ENCODE measurements at places on chromosomes 2 and 18.

- no peak for DNase-seq
These were observed 158.4 kb downstream of the SP3 start for GRCh38 chr2:173806761-173807160.

DNA sequence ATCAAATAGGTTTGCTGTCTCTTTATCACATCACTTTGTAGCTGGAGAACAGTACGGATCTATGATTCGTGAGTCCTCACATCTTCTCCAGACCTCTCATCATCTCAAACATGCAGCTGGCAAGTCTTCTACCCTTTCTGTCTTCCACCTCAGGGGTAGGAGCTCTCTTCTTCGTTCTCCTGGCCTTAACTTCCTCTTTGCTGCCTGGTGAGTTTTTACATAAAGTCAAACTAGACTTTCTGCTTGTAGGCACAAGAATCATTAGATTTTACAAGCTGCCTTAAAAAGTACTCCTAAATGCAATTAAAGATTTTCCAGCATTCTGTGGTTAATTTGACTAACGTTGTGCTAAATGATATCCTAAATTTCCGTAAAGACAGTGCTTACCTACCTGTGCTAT lies 43.7 kb upstream of the TANK start:
- DNase-seq = no peak

- no peak for DNase-seq
These were observed 73.0 kb upstream of the EPB41L5 start for GRCh38 chr2:119939915-119940314.

DNA sequence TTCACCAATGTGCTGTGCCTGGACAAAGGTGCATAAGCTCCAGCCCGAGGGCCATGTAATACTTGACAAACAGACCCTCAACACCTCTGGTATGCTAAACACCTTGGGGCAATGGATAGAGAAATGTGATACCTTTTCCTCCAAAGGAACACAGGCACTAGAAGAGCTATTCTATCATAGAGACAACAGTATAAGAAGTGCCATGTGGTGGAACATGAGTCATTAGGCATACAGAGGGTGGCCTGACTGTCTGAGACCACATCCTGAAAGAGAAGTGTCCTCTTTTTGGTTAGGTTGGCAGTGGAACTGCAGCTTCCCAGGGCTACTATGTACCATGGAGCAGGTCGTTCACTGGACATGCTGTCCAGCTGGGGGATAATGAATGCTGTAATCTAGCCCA lies 153.9 kb downstream of the INSIG2 start:
- DNase-seq = no peak

DNA sequence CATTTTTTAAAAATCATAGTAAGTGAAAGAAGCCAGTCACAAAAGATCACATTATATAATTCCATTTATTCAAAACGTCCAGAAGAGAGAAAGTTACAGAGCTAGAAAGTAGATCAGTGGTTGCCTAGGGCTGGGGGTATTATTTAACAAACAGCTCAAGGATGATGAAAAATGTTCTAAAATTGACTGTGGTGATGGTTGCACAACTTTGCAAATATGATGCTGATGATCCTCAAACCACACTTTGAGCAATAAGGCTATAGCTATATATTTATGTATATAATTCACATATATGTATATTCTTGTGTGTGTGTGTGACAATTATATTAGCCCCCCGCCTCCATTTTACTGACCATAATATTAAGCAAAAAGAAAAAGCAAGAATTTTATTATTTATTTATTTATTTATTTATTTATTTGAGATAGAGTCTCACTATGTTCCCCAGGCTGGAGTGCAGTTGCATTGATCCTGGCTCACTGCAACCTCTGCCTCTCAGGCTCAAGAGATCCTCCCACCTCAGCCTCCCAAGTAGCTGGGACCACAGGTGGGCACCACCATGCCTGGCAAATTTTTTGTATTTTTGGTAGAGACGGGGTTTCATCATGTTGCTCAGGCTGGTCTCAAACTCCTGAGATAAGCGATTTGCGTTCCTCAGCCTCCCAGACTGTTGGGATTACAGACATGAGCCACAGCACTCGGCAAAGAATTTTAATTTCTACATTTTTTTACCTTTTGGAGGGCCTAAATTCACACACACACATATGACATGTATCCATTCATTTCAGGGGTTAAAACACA lies 1.9 kb downstream of the WDR12 start:
- peak; percentile 47 for DNase-seq

DNA sequence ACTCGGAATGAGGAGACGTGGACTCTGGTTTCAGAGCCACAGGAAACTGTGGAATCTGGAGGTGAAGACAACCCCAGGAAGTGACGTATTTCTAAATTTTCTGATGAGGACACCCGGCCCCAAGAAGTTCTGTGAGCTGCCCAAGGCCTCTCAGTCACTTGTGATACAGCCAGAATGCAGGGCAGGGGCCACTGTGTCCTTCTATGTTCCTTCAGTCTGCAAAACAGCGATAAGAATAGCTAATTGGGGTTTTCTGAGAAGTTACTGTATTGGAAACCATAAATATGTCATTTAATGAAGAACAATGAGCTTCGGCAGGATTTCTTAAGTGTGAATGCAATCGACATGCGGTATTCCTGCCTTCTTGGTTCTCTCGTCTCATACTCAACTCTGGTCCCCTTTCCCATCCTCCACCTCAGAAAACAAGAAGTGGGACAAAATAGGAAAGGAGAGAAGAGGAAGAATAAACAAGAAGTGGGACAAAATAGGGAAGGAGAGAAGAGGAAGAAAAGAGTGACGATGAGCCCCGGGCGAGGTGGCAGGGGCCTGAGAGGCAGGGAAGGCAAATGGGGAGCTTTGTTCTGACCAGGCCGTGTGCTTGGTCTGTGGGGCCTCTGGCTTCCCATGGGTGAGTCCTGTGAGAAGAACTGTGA lies 282.0 kb upstream of the REV1 start:
- DNase-seq = peak; percentile 70

Measured in hematopoietic multipotent progenitor cell treated with erythropoietin and hydrocortisone succinate and interleukin-3 and kit ligand, for 6 days (in vitro differentiated cells).